ENCODE measurements at places on chromosomes 3 and 15.
A peak's percentile ranks its signal among the peaks of the same experiment; 100 is the strongest.

DNA sequence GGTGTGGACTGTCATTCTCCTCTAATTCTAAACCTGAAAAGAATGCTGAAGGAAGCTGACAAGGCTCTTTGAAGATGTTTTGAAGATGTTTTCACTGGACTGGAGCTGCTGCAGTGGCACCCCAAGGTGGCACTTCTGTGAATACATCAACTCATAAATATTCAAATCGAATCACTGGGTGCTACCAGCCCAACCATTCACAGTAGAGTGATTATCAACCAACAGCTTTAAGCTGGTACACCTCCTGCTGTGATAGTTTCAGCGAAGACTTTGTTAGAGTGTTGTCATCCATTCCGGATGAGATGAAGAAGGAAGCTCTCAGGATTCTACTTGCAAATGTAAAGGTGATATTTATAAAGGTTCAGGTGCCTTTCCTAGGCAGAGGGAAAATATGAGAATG lies 106.6 kb downstream of the LSAMP start:
- DNase-seq, result no peak

DNA sequence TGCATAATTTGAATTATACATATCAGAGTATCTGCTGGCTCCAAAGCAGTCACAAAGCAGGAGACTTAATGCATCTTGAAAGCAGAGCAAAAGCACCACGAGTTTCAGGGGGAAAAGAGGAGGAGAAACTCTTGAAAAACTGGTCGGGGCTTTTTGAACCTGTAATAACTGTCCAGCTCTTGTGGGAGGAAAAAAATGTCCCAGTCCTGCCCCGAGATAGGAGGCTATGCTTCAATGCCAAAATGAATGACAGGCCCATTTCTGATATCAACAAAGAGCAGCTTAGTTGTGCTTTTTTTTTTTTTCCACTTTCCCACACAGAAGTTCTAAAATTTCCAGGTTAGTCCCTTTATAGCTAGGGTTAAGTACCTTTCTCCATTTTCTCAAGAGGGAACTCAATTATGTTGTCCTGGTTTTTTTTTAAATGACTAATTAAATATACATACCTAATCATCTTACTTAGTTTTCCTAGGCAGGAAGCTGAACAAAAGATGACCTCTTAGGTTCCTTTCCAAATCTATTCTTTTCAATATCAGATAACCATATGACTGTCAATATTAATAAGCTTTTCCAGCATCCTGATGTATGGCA lies 120.2 kb downstream of the TFDP2 start:
- no peak for DNase-seq

DNA sequence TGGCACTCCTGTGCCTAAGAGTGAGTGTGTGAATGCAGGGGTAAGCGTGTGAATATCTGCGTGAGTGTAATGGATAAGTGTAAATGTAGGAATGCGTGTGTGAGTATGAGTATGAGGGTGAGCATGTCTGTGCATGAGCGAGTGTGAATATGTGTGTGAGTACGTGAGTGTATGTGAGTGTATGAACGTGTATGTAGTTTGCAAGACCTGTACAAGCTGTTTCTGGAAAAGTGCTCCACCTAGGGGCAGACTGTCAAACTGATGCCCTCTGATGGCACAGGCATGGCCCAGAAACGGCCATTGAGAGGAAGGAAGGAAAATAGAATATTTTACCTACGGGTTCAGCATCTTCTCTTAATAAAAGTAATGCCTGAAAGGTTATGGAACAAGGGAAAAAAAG lies 24.4 kb upstream of the FRMD4B start:
- DNase-seq, result peak; percentile 47

DNA sequence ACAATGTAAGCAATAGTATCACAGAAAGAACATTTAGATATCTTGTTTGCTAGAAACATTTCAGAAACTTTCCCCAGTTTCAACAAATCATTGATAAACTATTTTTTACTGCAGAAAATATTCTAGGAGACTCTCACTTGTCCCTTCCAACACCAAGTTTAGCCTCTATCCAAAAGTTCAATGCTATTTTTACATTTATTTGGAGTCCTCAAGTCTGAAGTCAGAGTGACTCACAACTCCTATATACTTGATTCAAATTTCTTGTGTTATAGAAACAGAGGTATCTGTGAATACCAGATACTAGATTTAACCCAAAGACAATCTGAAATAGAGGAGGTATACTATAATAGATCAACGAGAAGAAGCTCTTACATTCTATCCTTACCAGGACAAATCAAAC lies 49.6 kb downstream of the RFX7 start:
- no peak for DNase-seq

- DNase-seq, result no peak
Observed at GRCh38 chr3:29481969-29482767, 201.3 kb downstream of the RBMS3 start.

Data from right renal pelvis (tissue), 4 donors.